C1 segment of cervical spinal cord (tissue), 14 donors: ENCODE measurements at places on chromosomes 16 and 17.

GRCh38 chr16:177394-177822 lies 928 bp downstream of the HBA1 start:
- DNase-seq, result no peak

- no peak for DNase-seq
Measured at GRCh38 chr17:60678118-60678444, 430 bp downstream of the BCAS3 start.

- DNase-seq, result no peak
Measured at GRCh38 chr17:72193391-72194106, 72.7 kb downstream of the SOX9 start.

- no peak for DNase-seq
Measured at GRCh38 chr17:40542558-40543411, 22.5 kb downstream of the CCR7 start.
